ENCODE measurements at places on chromosomes 2 and 18.

DNA sequence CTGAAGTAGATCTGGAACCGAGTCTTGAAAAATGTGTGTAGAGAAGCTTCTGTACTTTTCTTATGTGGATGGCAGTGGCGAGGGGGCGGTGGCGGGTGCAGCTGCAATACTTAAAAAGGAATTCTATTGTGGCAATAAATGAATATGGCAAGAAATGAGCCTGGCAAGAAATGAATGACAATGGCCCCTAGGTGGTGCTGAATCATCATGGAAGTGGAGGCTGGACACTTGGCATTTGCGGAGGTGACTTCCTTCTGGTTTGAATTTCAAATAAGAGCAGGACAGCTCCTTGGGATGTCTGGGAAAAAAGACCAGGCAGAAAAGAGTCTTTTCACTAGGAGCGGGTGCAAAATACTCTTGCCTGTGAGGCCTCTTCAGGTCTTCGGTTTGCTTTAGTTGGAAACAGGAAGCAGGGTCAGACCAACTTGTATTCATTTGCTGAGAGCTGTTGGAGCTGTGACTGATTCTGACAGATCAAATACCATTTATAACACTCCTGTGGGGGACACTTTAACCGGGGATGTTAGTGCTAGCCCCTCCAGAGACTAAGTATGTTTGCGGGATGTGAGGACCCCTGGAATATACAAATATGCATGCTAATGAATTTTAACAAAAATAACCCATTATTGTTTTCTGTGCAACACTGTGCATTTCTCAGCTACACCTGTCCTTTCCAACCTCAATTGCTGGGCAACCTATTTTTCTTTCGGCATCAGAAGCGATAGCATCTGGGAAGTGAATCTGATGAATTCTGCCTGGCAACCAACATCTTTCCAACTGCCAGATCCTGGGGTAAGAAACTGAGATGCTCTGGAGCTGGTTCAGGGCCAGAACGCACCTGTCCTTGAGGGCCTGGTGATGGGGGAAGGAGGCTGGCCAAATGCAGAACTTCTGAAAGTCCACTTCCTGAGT, 35.4 kb downstream of the FASTKD2 start:
- DNase-seq = peak; percentile 18

GRCh38 chr2:37232131-37232933, 874 bp downstream of the NDUFAF7 start:
- DNase-seq = no peak

DNA sequence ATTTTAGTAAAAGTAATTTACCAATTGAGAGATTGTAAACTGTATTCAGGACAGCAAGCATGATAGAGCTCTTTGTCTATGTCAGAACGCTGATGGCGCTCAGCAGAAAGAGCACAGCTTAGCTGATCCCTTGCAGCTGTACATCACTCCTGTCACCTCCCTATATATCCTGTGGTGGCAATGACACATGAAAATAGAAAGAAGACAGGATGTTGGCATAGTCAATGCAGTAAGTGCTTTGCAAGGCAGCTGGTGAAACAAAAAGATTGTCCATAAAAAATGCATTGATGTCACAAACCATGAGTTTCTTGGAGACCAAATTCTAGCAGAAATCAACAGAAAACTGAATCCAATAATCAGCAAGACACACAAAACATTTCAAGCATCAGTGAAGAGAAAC, 221.5 kb downstream of the RIT2 start:
- DNase-seq = no peak

DNA sequence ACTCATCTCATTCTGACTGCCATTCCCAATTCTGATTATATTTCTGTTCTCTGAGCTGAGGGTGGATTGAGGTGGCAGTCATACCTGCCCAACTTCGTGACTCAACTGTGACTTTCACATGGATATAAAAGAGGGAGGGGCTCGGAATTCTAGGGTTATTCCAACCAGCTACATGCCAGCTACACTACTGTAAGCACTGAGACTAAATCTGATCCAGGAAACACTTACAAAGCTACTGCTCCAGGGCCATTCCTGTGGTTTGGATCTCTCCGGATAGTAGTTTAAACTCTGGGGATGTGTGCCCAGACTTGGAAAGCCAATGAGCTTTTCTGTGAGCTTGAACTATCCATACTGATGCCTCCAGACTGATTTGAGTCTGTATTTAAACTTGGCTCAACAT, 7.9 kb downstream of the MAP2 start:
- DNase-seq = no peak

DNA sequence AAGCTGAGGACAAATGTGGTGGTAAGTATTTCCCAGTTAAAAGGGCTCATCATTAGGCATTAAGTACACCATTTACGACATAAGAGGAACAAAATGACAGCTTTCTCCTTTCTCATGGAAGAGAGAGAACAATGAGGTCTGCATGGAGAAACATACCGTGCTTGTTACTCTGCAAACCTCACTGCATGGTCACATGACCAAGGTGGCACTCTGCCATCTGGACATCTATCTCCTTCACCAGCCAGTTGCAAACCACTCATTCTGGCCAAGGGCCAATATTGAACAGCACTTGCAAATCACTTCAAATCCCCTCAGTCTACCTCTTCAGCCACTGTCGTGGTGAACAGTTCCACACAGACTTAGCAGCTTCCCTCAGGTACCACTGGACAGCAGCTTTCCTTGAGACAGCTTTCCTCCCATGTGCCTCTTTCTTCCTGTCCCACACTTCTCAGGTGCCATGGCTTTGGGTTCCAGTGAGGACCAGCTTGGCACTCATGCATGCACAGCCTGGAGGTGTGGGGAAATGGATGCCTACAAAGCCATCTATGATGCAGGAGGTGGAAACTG, 29.5 kb upstream of the DPP4 start:
- DNase-seq = no peak

- no peak for DNase-seq
Observed at GRCh38 chr2:189521699-189522434, 58.7 kb downstream of the SLC40A1 start.

DNA sequence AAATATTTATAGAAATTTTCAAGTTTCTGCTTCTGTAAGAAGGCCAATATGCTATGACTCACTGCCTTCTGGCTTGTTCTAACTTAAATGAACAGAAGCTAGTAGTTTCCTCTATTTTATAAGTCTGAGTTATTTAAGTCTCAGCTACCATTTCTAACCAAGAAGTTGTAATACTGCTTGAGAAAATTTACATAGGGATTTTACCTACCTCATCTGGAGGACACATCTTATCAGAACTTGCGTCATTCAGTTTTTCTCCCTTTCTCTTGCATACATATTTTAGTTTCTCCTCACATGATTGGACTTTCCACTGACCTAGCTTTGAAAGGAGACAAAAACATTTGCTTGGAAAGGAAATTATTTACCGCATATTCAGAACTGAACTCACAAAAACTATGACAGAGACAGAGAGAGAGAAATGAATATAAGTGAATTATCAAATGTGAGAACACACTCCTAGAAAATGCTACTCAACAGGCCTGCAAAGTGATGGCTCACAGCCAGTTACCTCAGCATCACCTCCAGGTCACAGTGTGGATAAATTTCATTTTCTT, 81.1 kb upstream of the CD302 start:
- DNase-seq = no peak

DNA sequence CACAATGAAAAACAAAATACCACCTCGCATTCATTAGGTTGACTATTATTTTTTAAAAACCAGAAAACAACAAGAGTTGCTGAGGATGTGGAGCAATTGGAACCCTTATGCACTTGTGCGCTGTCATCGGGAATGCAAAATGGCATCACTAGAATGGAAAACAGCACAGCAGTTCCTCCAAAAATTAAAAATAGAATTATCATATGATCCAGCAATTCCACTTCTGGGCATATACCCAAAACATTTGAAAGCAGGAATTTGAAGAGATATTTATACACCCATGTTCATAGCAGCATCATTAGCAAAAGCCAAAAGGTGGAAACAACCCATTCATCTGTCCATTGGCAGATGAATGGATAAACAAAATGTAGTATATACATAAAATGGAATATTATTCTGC, 11.9 kb upstream of the NMUR1 start:
- DNase-seq = no peak

- no peak for DNase-seq
Observed at GRCh38 chr2:172777431-172777830, 41.8 kb downstream of the RAPGEF4 start.

GRCh38 chr2:17765398-17765797, 11.5 kb downstream of the GEN1 start:
- no peak for DNase-seq

- no peak for DNase-seq
Observed at GRCh38 chr2:66530651-66531050, 95.7 kb downstream of the MEIS1 start.

DNA sequence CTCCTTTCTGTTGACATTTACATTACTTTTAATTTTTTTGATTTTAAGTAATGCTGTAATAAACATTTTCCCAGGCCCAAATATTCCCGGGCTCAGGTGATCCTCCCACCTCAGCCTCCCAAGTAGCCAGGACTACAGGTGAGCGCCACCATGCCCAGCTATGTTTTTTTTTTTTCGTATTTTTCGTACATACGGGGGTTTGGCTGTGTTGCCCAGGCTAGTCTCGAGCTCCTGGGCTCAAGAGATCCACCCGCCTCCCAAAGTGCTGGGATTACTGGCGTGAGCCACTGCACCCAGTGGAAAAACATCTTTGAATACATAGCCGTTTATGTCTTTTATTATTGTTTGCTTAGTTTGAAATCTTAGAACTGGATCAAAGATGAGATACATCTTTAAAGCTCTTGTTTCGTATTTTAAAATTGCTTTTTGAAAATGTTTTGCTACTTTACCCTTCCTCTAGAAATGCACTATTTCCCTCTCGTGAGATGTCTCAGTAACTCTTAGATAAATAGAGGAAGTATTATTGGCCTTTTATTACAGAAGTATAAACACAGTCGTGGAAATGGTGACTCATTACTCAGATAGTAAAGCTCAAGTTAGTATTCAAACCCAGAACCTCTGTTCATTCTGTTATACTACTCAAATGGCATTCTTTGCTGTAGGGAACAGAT, 2.4 kb downstream of the SMCHD1 start:
- no peak for DNase-seq

GRCh38 chr2:77666251-77666980, 144.2 kb upstream of the LRRTM4 start:
- DNase-seq = no peak

- peak; percentile 23 for DNase-seq
Observed at GRCh38 chr2:88059979-88060906, 4.7 kb upstream of the KRCC1 start.

- DNase-seq = no peak
Observed at GRCh38 chr18:2103299-2103698, 468.0 kb downstream of the METTL4 start.

- DNase-seq = no peak
Observed at GRCh38 chr2:155145758-155146229, 447.3 kb downstream of the KCNJ3 start.

GRCh38 chr2:3125001-3125760, 252.4 kb downstream of the EIPR1 start:
- DNase-seq = no peak

GRCh38 chr18:43870626-43871025, 593.3 kb upstream of the SYT4 start:
- no peak for DNase-seq

DNA sequence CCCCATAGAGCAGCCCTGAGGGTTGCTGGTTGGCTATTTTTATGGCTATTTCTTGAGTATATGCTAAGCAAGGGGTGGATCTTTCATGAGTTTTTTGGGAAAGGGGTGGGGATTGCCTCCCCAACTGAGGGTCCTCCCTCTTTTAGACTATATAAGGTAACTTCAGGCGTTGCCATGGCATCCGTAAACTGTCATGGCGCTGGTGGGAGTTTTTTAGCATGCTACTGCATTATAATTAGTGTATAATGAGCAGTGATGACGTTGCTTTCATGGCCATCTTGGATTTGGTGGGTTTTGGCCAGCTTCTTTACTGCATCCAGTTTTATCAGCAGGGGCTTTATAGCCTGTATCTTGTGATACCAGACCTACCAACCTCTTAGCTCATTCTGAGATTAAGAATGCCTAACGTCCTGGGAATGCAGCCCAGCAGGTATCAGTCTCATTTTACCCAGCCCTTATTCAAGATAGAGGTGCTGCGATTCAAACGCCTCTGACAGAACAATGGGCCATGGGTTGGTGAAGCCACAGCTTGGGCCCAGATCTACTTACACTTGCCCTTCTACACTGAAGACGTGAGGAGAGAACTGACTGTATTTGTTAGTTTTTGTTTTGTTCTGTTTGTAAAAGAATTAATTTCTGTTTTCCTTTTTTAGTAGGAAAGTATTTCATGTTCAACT, 53.8 kb upstream of the TMEM163 start:
- no peak for DNase-seq

DNA sequence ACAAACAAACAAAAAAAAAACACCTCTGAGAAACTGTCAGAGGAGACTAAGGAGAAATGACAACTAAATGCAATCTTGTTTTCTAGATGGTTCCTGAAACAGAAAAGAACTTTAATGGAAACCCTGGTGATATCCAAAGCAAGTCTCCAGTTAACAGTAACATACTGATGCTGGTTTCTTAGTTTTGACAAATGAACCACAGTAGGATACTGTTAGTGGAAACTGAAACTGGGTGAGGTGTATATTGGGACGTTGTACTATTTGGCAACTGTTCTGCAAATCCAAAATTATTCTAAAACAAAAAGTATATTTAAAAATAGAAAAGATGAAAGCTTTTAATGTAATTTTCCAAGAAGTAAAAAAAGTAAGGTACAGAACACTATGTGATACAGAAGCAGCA, 11.4 kb downstream of the SESTD1 start:
- DNase-seq = no peak

GRCh38 chr2:192687015-192687414, 492.3 kb upstream of the TMEFF2 start:
- no peak for DNase-seq

DNA sequence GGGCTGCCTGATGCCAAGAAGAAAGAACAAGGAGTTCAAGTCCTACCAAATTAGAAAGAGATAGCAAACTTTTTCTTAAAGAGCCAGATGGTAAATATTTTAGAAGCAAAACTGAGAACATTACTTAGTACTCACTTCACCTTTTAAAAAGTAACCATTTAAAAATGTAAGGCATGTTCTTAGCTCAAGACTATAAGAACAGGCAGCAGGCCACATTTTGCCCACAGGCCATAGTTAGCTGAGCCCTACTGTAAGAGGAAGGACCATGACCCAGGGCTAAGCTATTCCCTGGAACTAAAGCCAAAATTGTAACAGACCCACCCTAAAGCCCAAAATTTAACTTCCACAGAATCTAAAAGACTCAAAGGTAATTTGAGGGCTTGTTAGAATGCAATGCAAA, 31.3 kb downstream of the USP40 start:
- no peak for DNase-seq

- DNase-seq = no peak
Observed at GRCh38 chr2:218727502-218728165, 17.0 kb downstream of the TTLL4 start.
